ENCODE measurements at places on chromosomes 6 and 20.

GRCh38 chr6:167726043-167726621 lies 100.6 kb upstream of the AFDN start:
- DNase-seq = no peak

GRCh38 chr6:31110825-31111582 lies 1.4 kb downstream of the C6orf15 start:
- no peak for DNase-seq

- DNase-seq = no peak
Measured at GRCh38 chr20:22525821-22526220, 58.6 kb downstream of the FOXA2 start.

DNA sequence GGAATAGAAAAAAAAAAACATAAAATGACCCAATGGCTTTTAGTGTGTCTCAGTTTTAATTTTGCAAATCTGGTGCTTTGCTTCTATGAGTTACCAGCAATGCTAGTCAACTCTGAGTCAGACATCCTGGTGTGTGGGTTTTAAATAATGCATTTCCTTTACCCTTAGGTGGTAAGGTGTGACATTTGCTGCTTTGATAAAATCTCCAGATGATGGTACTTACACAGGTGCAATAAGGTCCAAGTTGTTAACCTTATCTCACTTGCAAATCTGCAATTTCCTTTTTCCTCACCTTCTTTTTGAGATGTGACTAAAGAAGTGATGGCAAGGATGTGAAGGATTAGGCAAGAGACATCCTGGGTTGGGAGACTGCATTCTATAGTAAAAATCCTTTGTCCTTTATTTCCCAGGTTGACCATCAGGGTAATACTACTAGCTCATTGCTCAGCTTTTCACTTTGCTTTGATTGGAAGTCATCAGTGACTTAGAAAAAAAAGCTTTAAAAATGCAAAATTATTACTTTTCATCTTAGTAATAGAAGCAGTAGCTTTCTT lies 818.5 kb upstream of the FLRT3 start:
- DNase-seq = no peak

DNA sequence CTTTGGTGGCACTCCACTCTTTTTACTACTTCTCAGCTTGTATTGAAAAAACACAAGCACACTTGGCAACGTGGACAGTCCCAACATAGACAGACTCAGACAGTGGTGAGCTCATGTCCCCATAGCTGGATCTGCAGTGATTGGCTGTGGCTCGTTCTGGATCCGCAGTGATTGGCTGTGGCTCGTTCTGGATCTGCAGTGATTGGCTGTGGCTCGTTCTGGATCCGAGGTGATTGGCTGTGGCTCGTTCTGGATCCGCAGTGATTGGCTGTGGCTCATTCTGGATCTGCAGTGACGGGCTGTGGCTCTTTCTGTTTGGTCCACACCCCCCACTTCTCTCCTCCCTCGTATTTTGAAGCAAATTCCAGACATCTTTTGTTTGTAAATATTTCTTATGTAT lies 28.0 kb downstream of the OSBPL2 start:
- no peak for DNase-seq

GRCh38 chr20:49668181-49668877 lies 45.3 kb downstream of the B4GALT5 start:
- no peak for DNase-seq
